MCF 10A (cell line): ENCODE measurements at places on chromosomes 6 and 20. TPM values are rescaled to one million over a fixed set of nuclear protein-coding genes. Genes with fewer than 3 reads are reported as not detected.

PRKN gene
- 2.5 and 6.0 TPM in 2 replicates for total RNA-seq

- H3K27me3 ChIP-seq = no peaks in the 10 kb centered on the region
- H3K4me1 ChIP-seq = no peaks in the 10 kb centered on the region
- no peak overlapping the region for H3K27ac ChIP-seq
- DNase-seq = no peak
- H3K36me3 ChIP-seq = peaks cover 6% of the 10 kb centered on the region
- no peak overlapping the region for H3K4me3 ChIP-seq
These were observed 228.7 kb downstream of the BCKDHB start for GRCh38 chr6:80335121-80335531.

DNA sequence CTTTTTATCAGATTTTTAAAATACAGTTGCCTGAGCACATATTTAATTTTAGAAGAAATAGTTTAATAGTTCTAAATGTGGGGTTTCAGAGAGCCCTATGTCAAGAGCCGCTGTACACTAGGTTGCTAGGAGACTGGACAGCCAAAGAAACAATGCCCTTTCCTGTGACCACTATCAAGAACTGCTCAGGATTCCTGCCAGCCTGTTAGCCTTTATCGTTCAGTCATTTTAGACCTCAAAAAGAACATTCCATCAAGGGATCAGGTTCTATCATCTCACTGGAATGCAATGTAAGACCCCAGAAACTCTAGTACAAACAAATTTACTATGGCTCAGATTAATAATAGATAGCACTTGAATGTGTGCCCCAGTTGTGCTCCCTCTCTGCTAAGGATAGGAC, 181.2 kb upstream of the CCN2 start:
- H3K36me3 ChIP-seq = no peaks in the 10 kb centered on the region
- H3K4me3 ChIP-seq = no peak overlapping the region
- no peaks in the 10 kb centered on the region for H3K4me1 ChIP-seq
- H3K27ac ChIP-seq = no peak overlapping the region

TMC2 gene
- total RNA-seq = not detected in 2 replicates

GRCh38 chr6:43800746-43801494, 30.9 kb downstream of the VEGFA start:
- DNase-seq = no peak
- H3K27ac ChIP-seq = no peak overlapping the region
- peaks cover 39% of the 10 kb centered on the region for H3K4me1 ChIP-seq
- no peak overlapping the region for H3K4me3 ChIP-seq
- H3K27me3 ChIP-seq = no peaks in the 10 kb centered on the region
- H3K36me3 ChIP-seq = no peaks in the 10 kb centered on the region

GRCh38 chr6:1297746-1298145, 14.2 kb upstream of the FOXQ1 start:
- no peaks in the 10 kb centered on the region for H3K36me3 ChIP-seq
- peaks cover 22% of the 10 kb centered on the region for H3K4me1 ChIP-seq
- no peak for DNase-seq
- H3K4me3 ChIP-seq = no peak overlapping the region
- H3K27me3 ChIP-seq = no peaks in the 10 kb centered on the region

DNA sequence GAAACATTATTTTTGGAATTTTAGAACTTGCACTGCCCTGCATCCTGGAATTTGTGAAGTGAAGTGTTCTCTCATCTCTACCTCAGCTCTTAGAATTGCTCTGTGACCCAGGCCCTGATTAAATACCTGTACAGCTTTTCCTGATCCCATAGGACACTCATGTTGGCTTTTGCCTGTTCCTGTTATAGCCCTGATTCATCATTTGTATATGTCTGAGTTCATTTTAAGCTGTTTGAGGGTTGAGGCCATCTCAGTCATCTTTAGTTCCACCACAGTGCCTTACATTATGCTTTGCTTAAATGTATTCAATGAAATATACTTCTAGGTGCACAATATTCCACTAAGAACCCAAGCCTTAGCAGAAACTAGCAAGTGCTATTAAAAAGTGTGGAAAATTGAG, 26.4 kb downstream of the ZFAND3 start:
- peak overlapping the region; percentile 12 for H3K27ac ChIP-seq
- no peak for DNase-seq
- H3K27me3 ChIP-seq = no peaks in the 10 kb centered on the region

- H3K4me1 ChIP-seq = no peaks in the 10 kb centered on the region
- H3K4me3 ChIP-seq = no peak overlapping the region
- no peak for DNase-seq
- H3K27ac ChIP-seq = no peak overlapping the region
- peaks cover 46% of the 10 kb centered on the region for H3K27me3 ChIP-seq
These were observed 256.3 kb downstream of the OGFRL1 start for GRCh38 chr6:71544906-71545305.

SIRPB2 gene
- 1.3 and 1.8 TPM in 2 replicates for total RNA-seq

DNA sequence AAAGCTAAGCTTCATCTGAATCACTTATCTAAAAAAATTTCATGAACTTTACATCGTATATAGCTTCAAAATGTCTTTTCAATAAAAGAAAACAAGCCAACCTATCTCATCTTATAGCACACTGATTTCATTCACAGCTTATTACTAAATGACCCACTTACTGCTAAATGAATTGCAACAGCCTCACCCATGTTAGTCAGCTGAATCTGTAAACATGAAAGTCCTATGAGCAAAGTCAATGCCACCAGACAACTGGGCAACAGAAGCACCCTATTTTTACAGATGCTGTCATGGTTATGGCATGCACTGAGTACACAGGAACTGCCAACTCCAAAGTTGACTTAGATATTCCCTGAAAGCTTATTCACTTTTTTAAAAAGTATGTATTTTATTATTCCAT, 41.2 kb upstream of the DST start:
- H3K27ac ChIP-seq = peak overlapping the region; percentile 87
- H3K4me3 ChIP-seq = peak overlapping the region; percentile 20
- peak; percentile 80 for DNase-seq
- H3K36me3 ChIP-seq = peaks cover 9% of the 10 kb centered on the region
- H3K27me3 ChIP-seq = no peaks in the 10 kb centered on the region

PERP gene
- 103 and 120 TPM in 2 replicates for total RNA-seq

UNC5CL gene
- total RNA-seq = 0.19 and 0.59 TPM in 2 replicates

FAM184A gene
- total RNA-seq = 1.3 and 2.2 TPM in 2 replicates

DNA sequence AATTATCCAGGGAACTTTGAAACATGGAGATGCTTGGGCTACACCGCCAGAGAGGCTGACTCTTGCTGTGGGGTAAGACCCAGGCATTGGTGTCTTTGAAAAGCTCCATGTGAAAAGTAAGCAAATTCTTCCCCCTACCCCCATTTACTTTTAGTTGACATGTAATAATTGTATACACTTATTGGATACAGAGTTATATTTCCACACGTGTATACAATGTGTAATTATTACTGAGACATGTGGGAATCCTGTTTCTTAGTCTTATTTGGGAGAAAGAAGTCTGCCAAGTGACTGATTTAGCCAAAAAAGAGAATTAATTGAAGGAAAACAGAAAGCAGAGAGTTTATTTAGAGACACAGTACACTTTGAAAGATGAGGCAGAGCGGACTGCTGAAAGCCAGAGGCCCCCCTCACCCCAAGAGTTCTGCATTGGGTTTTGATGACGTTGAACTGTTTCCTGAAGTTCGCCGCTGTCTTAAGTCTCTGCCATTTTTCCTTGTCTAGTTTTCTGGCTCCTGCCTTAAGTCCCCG, 193.8 kb downstream of the PACRG start:
- DNase-seq = no peak
- no peak overlapping the region for H3K4me3 ChIP-seq
- no peaks in the 10 kb centered on the region for H3K36me3 ChIP-seq
- H3K27ac ChIP-seq = no peak overlapping the region
- H3K4me1 ChIP-seq = no peaks in the 10 kb centered on the region

GPLD1 gene
- 0.16 and 0.20 TPM in 2 replicates for total RNA-seq

DNA sequence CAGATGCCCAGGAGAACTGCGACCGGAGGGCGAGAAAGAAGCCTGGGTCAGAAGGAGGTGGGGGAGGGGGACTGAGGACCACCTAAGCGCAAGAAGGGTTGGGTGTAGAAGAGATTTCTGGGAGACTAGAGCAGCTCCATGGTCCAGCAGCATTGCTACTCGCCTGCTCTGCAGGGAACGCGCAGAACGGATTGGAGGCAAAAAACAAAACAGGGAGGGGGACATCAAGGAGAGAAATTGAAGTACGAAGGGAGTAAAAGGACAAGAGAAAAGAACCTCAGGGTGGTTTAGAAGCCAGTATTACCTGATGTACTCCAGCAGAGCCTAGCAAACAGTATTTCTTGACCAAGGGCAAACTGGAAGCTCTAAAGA, 537 bp upstream of the GABBR1 start:
- H3K27ac ChIP-seq = no peak overlapping the region
- H3K36me3 ChIP-seq = peaks cover 8% of the 10 kb centered on the region
- no peak for DNase-seq

MATN4 gene
- total RNA-seq = 0.20 TPM in 1 of 2 replicates, not detected in the other

GRCh38 chr6:95417856-95418255, 159.5 kb upstream of the MANEA start:
- H3K27me3 ChIP-seq = peaks cover 12% of the 10 kb centered on the region
- no peak overlapping the region for H3K27ac ChIP-seq
- H3K4me1 ChIP-seq = no peaks in the 10 kb centered on the region
- no peak overlapping the region for H3K4me3 ChIP-seq

BPIFB1 gene
- not detected in 2 replicates for total RNA-seq
